Neural progenitor cell (in vitro differentiated cells): ENCODE measurements at places on chromosomes 7 and 10. TPM values are rescaled to one million over a fixed set of nuclear protein-coding genes. Genes with fewer than 3 reads are reported as not detected.

Gene GTF2IRD1
- 25.6 and 48.5 TPM in 2 replicates for total RNA-seq

Gene ZNF736
- total RNA-seq: not detected in 2 replicates

Gene GPR15LG
- total RNA-seq: not detected in 2 replicates

- H3K36me3 ChIP-seq: no peaks in the 10 kb centered on the region
Measured at GRCh38 chr10:27998178-27998953, 513 bp downstream of the ODAD2 start.

GRCh38 chr7:27364344-27364758 lies 121.7 kb downstream of the EVX1 start:
- H3K4me1 ChIP-seq: no peaks in the 10 kb centered on the region
- no peak overlapping the region for H3K4me3 ChIP-seq
- no peaks in the 10 kb centered on the region for H3K36me3 ChIP-seq
- no peak overlapping the region for H3K27ac ChIP-seq

- no peaks in the 10 kb centered on the region for H3K4me1 ChIP-seq
- H3K36me3 ChIP-seq: no peaks in the 10 kb centered on the region
- DNase-seq: no peak
Measured at GRCh38 chr7:16805441-16805840, 642 bp upstream of the AGR2 start.

DNA sequence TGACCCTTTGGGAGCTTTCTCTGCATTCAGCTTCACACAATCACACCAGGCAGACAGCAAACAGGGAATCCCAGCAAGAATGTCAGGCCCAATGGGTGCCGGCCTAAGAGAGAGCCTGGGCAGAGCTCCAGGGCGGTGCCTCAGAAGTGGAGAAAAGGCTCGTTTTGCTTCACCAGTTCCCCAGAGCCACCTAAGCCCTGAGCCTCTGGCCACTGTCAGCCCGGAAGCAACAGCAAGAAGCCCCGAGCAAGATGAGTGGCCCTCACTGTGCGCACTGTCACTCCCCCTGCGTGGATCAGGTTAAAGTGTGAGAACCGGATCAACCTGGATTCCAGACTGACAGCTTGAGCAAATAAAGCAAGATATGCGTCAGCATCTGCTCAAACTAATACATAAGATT lies 14.7 kb downstream of the CNPY1 start:
- DNase-seq: peak; percentile 74
- H3K27me3 ChIP-seq: peaks cover 100% of the 10 kb centered on the region
- H3K27ac ChIP-seq: no peak overlapping the region
- no peak overlapping the region for H3K4me3 ChIP-seq
- H3K36me3 ChIP-seq: no peaks in the 10 kb centered on the region

DNA sequence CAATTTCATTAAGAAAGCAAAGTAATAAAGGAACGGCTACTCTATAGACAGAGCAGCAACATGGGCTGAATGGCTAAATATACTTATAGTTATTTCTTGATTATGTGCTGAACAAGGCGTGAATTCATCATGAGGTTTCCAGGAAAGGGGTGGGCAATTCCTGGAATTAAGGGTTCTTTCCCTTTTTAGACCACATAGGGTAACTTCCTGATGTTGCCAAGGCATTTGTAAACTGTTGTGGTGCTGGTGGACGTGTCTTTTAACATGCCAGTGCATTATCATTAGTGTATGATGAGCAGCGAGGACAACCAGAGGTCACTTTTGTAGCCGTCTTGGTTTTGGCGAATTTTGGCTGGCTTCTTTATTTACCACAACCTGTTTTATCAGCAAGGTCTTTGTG lies 28.5 kb upstream of the ZMYND11 start:
- H3K4me1 ChIP-seq: no peaks in the 10 kb centered on the region
- H3K4me3 ChIP-seq: no peak overlapping the region
- no peaks in the 10 kb centered on the region for H3K27me3 ChIP-seq
- no peaks in the 10 kb centered on the region for H3K36me3 ChIP-seq
- no peak for DNase-seq

- no peak for DNase-seq
- H3K27me3 ChIP-seq: no peaks in the 10 kb centered on the region
- no peak overlapping the region for H3K27ac ChIP-seq
- H3K4me3 ChIP-seq: no peak overlapping the region
- H3K36me3 ChIP-seq: no peaks in the 10 kb centered on the region
Measured at GRCh38 chr10:119275085-119275484, 67.7 kb downstream of the GRK5 start.

DNA sequence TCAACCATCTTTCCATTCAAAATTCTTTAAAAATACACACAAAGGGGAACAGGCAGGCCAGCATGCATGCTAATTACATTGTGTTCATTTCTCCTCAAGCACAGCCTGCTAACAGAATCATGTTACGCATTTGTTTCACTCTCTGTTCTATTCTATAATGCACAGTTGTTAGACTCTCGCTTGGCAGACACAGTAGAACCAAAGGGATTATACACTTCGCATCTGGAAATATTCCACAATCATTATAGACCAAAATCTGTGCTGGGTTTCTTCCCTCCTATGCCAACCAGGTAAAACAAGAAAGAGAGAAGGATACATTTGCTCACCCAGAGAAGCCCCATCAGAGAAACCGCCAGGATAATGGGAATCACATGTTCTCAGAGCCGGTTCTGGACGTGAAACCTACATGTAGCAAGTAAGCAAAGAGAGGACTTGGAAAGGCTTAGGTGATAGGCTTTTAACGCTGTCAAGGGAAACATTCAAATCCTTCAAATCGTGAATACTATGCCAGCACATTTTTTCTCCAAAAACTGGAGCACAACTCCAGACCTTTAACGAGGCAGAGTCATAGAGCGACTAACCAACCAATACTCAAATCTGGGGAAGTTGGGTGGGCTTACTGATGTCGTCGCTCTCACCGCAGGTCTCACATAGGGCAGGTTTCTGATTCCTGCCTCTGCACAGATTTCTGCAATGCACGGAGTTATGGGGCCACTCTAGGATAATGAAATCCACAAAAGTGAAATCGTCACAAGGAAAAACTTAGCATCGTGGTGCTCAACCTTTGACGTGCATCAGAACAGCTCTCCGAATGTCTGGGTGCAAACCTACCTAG lies 380.5 kb upstream of the AUTS2 start:
- H3K4me1 ChIP-seq: no peaks in the 10 kb centered on the region
- DNase-seq: no peak
- no peak overlapping the region for H3K4me3 ChIP-seq
- H3K27ac ChIP-seq: no peak overlapping the region

DNA sequence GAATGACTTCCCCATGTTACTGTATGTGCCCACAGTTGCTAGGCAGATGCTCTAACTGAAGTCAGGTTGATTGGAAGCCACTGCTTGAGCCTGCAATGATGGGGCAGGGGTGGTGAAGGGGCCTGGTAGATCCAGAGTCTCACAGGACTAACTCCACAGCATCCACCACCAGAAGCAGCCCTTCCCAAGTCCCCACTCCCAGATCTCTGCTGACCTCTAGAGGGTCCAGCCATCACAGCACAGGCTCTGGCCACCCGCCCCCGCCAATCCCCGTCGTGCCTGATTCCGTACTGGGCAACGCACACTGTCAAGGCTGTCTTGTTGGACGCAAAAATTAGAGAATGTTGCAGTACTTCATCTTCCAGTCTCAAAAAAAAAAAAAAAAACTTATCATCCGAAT lies 136.8 kb upstream of the PDE1C start:
- H3K36me3 ChIP-seq: no peaks in the 10 kb centered on the region
- peaks cover 37% of the 10 kb centered on the region for H3K27me3 ChIP-seq
- no peak overlapping the region for H3K4me3 ChIP-seq
- DNase-seq: peak; percentile 69

GRCh38 chr10:84173501-84173929 lies at the start of gene GPR15LG:
Gene GPR15LG, plus strand, starts transcription at chr10:84173801. Its CDS starts 51 bp downstream, at chr10:84173852.
- H3K4me3 ChIP-seq: no peak within 1 kb of the TSS
- no peaks in the 10 kb centered on the region for H3K27me3 ChIP-seq
- H3K36me3 ChIP-seq: no peaks in the 10 kb centered on the region
- H3K4me1 ChIP-seq: no peaks in the 10 kb centered on the region

- H3K27me3 ChIP-seq: no peaks in the 10 kb centered on the region
- H3K4me3 ChIP-seq: no peak overlapping the region
- no peak overlapping the region for H3K27ac ChIP-seq
- H3K4me1 ChIP-seq: peaks cover 6% of the 10 kb centered on the region
Measured at GRCh38 chr10:83538047-83538446, 601.3 kb upstream of the GHITM start.

Gene CHST3
- 9.1 and 11.9 TPM in 2 replicates for total RNA-seq

- peak overlapping the region; percentile 80 for H3K4me3 ChIP-seq
- DNase-seq: no peak
- no peaks in the 10 kb centered on the region for H3K27me3 ChIP-seq
- H3K4me1 ChIP-seq: peaks cover 6% of the 10 kb centered on the region
- H3K36me3 ChIP-seq: peaks cover 7% of the 10 kb centered on the region
Measured at GRCh38 chr7:72925546-72926120, 738 bp downstream of the POM121 start.

DNA sequence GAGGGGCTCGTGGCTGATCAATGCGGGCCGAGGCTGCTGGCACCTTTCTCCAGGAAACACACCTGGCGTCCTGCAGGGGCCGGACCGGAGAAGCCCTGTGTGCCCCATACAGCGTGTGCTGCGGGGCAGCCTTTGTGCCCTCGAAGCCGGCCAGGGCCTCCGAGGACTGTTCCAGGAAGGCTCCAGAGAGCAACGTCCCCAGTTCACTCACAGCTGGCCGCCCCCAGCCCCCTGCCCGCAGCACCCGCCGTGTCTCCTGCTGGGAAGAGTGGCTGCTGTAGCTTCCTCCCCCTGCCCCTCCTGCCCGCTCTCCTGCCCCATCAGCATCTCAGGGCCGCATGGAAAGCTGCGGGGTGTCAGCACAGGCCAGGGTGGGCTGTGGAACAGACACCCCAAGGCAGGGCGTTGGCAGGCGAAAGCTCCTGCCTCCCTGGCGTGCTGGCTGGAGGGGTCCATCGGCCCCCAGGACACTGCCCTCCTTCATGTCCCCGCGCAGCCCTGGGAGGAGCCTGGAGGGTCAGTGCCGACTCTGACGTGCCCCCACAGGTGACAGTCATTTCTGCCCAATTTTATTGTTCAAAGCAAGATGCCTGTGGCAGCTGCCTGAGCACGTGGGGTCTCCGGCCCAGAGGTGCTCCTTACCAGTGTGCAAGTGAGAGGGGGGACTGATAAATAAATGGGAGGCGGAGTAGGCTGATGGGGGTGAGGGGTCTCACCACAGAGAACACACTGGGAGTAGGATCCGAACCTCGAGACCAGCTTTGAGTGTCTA lies 95.8 kb upstream of the DIP2C start:
- H3K4me3 ChIP-seq: peak overlapping the region; percentile 41
- DNase-seq: no peak
- peaks cover 8% of the 10 kb centered on the region for H3K4me1 ChIP-seq
- H3K36me3 ChIP-seq: no peaks in the 10 kb centered on the region
- H3K27ac ChIP-seq: no peak overlapping the region
- H3K27me3 ChIP-seq: peaks cover 24% of the 10 kb centered on the region

GRCh38 chr7:151579644-151580043 lies 59.9 kb upstream of the RHEB start:
- H3K36me3 ChIP-seq: no peaks in the 10 kb centered on the region
- H3K27ac ChIP-seq: no peak overlapping the region
- no peaks in the 10 kb centered on the region for H3K4me1 ChIP-seq
- H3K27me3 ChIP-seq: no peaks in the 10 kb centered on the region
- no peak for DNase-seq
- H3K4me3 ChIP-seq: no peak overlapping the region

Gene APBB1IP
- total RNA-seq: not detected in 2 replicates

Gene IFIT1
- total RNA-seq: 12.4 and 13.2 TPM in 2 replicates

- H3K27me3 ChIP-seq: no peaks in the 10 kb centered on the region
- H3K4me1 ChIP-seq: no peaks in the 10 kb centered on the region
- DNase-seq: peak; percentile 76
- no peak overlapping the region for H3K4me3 ChIP-seq
- H3K27ac ChIP-seq: no peak overlapping the region
Measured at GRCh38 chr7:111735661-111736551, 173.6 kb upstream of the IMMP2L start.

DNA sequence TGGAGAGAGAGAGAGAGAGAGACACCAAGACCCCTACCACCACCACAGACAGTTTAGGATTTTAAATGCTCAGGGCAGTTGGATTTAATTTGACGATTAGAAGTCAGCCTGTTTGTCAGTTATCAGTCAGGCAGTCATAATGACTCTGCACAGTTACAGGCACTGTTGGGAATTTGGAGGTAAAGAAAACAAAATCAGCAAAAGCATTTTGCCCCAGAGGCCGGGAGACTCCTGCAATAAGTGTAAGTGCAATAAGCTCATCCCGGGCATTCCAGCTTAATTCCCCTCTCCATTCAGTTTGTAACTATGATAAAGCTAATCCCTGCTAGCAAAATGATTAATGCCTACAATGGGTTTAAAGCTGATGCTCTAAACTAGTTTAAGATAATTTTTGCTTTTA lies 13.5 kb downstream of the SEMA3C start:
- H3K27ac ChIP-seq: no peak overlapping the region
- no peaks in the 10 kb centered on the region for H3K27me3 ChIP-seq
- H3K4me1 ChIP-seq: no peaks in the 10 kb centered on the region
- H3K4me3 ChIP-seq: no peak overlapping the region

- H3K4me1 ChIP-seq: peaks cover 5% of the 10 kb centered on the region
- no peaks in the 10 kb centered on the region for H3K36me3 ChIP-seq
- peak within 1 kb of the TSS; percentile 65 for H3K4me3 ChIP-seq
- DNase-seq: peak; percentile 94
- no peaks in the 10 kb centered on the region for H3K27me3 ChIP-seq
- H3K27ac ChIP-seq: peak within 1 kb of the TSS; percentile 91
Measured at GRCh38 chr7:100049441-100050291, at the start of gene ZSCAN21. Gene ZSCAN21, plus strand, starts transcription at chr7:100049774. Its CDS starts 7,233 bp downstream, at chr7:100057007.

DNA sequence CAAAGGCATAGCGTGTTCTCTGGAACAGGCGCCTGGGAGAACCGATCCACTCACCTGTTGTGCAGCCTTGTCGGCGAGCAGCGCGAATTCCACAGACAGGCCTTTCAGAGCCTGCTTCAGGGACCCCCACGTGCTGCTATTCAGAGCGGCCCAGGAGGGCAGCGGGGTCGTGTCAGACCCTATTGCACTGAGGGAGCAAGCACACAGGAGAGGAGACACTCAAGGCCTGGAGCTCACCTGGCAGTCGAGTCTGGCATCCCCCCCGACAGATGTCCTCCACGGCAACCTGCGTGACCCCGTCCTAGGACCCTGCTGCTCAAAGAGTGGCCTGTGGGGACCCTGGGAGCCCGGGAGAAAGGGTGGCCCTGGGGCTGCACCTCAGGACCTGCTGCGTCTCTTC lies 21.1 kb downstream of the NUDT1 start:
- no peak for DNase-seq
- H3K4me3 ChIP-seq: no peak overlapping the region
- no peaks in the 10 kb centered on the region for H3K4me1 ChIP-seq
- no peaks in the 10 kb centered on the region for H3K27me3 ChIP-seq
- no peaks in the 10 kb centered on the region for H3K36me3 ChIP-seq

Gene POLR2J2
- 1.7 and 2.6 TPM in 2 replicates for total RNA-seq
